ENCODE measurements at places on chromosomes 6 and 20.

- peak; percentile 21 for DNase-seq
Measured at GRCh38 chr20:53642196-53643030, 48.8 kb upstream of the ZNF217 start.

GRCh38 chr20:6746901-6747609, 20.4 kb upstream of the BMP2 start:
- DNase-seq, result no peak

DNA sequence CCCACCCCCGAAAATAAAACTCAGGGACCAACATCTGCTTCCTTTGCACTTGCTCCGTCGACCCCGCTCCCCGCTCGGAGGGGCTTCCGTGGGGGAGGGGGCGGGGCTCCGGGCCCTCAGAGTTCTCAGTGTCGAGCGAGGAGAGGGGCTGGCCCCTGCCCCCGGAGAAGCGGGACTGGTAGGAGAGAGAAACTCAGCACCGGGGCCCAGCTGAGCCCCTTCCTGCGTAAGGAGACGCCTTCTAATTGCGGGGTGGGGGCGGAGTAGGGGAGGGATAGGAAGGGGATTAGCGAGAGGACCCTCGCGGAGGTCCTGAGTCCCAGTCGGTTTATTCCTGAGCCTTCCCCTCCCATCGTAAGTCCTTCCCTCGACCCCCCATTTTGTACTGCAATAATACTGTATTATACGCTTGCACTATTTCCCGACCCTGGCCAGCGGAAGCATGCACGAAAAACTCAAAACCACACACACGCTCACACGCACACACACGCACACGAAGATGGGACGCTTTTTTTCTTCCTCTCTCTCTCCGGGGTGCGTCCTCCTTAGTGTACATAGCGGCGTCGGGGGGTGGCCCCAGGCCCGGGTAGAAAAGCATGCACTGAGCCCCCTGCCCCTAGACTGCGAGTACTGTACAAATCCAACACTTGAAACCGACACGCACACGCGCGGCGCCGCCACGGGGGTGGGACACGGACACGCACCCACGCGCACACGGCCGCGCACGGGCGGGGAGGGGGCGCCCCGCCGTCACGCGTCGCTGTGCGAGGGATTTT, 22.1 kb upstream of the SLC22A7 start:
- DNase-seq, result peak; percentile 61

DNA sequence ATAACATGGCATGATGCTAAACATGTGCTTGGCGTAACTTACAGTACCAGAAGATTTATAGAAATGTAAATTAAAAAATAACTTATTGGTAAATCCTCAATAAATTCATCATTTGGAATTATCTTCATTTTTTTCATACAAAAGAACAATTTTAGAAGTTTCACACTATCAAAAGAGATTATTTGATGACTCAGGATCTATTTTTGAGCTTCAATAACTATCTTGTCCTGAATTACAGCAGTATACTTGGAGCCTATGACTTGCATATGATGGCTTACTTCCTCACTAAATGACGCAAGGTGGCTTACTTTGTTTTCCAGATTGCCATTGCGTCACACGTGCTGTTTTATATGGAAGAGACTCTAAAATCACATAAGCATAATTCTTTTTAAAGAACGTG, 49.2 kb downstream of the KHDRBS2 start:
- DNase-seq, result no peak

DNA sequence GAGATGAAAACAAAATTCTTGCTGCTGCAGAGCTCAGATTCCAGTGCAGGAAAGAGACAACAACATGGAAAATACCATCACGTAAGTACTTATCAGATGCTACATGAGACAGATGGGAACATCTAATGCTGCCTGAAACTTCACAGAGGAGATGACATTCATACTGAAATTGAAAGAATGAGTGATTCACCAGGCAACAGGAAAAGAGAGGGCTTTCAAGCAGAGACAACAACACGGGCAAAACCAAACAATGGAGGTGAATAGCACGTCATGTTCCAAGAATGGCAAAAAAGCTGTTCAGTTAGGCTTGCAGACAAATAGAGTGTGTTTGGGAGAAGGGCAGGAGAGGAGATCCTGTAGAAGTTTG, 39.3 kb downstream of the GTF2H5 start:
- no peak for DNase-seq

DNA sequence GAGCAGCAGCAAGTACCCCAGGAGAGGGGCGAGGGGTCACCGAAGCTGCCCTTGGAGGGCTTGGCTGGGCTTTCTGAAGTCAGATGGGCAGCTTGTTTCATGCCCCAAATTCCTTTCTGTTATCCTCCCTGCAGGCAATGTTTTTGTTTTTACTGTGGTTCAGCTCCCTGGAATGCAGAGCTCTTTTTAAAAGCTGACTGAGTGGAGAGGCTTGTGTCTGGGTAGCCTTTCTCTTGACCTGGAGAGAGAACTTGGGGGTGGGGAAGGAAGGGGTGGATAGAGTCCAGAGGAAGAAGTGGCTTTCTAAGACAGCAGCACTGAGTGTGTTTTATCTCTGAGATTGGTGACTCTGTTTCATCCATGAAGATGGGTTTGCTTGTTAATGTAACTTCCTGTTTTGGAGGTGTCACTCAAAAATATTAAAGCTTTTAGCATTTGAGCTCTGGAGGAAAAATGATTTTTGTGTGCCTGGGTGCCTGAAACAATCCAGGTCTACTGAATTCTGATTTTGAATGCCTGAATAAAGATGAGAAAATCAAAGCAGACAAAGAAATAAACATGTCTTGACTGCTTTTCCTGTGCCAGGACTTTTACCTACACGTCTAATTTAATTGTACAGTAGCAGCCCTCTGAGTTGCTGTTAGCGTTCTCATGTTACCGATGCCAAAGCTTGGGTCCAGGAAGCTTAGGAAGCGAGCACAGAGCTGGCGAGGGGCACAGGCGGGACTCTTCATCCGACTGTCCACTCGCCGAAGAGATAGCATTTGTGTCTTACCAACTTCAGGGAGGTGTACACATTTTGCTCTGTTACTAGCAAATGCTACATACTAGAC, 78.2 kb upstream of the EEF1E1 start:
- no peak for DNase-seq

DNA sequence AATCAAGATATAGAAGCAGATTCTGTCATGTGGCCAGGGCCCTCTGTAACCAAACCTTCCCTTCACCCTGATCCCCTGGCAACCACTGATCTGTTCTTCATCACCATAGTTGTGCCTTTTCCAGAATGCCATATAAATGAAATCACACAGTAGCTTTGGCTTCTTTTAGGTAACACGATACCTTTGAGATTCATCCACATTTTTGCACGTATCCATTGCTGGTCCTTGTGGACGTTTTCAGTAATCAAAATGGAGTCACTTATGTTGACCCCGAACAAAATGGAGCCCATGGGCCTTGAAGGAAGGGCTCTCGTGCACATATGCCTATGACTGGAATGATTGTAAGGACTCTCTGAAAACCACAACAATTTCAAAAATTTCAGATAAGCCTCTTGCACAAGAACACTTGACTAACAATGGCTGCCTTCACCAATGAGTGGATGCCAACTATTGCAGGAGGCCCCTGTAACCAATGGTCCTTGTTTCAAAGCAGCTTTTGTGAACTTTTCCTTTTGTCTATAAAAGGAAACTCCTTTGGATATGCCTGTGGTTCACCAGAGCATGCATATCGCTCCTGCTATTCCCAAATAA, 84.3 kb upstream of the RALY start:
- DNase-seq, result no peak

DNA sequence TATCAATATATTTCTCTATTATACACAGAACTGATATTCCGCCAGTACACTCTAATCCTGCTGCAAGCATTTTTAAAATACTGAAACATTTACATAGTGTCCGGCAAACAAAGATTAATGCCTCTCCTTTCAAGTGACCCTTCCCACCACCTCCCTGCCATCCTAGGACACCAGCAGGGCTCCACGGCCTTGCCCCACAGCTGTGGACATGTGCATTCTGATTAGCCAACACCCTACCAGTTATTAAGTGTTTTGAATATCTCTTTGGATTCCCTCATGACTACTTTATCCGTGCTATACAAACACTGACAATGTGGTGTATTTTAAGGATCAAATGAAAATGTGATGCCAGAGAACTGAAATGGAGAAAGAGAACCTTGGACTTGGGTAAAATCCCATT, 615.1 kb downstream of the KIF16B start:
- DNase-seq, result no peak

DNA sequence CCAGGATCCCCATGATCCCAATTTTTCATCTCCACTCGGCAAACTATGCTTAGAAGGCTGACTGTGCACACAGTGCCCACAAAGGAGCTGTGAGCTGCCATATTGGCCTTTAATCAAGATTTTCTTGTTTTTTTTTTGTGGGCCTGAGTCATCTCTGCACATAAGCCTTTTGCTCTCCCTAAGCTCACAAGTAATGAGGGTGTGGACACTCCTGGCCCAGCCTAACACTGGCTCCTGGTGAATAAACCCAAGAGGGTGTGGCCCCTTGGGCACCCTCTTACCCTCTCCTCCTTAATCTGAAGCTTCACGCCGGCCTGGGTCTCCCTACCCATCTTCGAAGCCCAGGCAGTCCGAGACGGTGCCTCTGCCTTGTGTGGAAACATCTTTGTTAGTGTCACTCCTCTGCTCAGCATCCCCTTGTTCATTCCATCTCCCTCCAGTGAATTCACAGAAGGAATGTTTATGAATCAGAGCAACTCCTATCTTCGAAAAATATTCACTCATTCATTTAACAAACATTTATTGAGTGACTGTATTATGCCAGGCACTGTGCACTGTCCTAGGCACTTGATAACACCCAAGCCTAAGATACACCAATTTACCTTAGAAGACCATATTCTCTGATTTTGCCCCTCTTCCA, 22.2 kb upstream of the MRPS10 start:
- no peak for DNase-seq

DNA sequence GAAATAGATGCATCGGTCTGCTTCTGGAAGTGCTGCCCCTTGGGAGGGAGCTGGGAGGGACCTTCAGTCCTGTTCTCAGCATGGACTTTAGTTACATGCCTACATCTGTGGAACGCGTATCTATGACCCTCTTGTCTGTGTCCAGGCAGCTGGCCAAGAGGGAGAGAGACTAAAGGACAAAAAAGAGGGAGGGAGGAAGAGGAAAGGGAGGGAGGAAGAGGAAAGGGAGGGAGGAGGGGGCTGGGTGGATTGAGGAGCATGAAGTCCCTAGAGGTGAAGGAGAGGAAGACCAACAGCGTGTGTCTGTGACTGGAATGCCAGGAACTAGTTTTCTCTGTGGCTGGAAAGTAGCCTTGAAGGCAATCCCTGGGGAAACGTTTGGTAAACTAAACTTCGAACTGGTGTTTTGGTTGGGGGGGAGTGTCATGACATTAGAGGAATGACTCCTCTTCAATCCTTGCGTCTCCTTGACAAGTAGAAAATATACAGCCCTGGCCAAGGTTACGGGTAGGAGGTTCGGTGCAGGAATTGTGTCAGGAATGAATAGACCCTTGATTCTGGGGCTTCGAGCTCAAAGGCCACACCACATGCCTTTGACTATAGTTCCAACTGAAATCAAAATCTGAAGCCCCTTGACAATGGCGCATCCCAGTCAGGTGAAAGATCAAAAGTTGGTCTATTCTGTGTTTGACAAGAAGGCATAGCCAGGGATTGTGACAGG, 52.0 kb upstream of the PLEKHG1 start:
- DNase-seq, result no peak

DNA sequence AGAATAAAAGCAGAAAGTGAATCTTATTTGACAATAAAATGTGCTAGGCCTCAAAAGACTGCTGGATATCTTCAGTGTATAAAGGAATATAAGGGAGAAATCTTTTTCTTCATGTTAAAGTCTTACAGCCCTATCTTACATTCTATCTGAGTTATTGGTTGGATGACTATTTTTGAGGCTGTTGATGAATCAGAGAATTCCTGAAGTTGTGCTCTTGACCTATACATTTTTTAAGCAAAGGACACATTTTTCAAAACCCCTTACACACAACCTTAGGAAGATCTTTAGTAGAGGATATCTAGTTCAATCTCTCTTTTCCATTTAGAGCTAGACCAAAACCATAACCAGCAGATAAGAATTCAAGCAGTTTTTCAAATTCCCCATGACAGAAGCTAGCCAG, 10.9 kb upstream of the CGA start:
- no peak for DNase-seq

DNA sequence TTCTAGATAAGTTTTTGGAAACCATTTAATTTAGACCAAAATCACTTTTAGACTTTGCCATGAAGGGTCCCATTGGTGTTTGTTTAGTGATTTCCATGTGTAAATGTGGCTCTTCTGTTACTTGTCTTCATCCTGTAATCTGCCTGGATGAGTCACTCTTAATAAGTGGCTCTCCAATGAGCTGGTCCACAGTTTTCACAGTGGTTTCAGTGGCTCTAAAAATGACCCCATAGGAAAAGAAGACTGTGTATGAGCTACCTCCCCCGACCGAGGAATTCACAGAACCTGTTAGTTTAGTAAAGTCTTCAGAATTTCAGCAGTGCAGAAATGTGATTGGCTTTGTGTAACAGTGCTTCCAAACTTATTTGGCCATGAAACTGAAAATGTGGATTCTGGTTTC, 492.0 kb upstream of the MARCKS start:
- no peak for DNase-seq

DNA sequence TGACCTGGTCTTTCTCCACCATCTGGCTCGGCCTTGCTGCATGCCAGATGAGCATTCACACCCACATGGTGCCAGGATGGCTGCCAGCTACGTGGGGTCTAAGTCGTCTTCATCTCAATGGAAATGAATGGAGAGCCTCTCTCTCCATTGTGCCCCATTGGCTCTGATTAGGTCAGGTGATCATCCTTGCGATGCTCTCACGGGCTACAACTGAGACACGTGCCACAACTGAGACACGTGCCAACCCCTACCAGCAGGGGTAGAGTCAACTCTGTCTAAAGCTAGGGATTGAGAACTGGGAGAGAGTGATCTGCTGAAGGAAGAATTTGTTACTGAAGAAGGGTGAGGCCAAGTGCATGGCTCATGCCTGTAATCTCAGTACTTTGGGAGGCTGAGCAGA, 67.3 kb upstream of the RALY start:
- no peak for DNase-seq

- DNase-seq, result no peak
Measured at GRCh38 chr6:80091506-80091905, 15.0 kb upstream of the BCKDHB start.

DNA sequence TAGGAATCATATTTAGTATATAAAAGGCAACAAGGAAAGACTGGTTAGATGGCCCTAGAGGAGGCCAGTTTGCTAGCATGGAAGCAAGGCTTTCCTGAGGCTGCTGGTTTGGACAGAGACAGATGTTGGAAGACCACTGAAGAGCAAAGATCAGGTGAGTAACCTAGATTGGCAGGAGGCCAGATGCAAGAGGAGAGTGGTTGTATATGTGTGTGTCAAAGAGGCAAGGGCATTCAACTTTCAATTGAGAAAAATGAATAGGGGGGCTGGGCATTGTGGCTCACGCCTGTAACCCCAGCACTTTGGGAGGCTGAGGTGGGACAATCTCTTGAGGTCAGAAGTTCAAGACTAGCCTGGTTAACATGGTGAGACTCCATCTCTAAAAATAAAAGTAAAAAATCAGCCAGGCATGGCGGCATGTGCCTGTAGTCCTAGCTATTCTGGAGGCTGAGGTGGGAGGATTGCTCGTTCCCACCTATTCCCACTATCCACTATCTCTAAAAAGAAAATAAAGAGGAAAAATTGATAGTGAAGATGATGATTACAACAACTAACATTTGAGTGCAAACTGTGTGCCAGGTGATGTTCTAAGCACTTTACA, 79.8 kb downstream of the PRDM1 start:
- DNase-seq, result no peak

- DNase-seq, result no peak
Measured at GRCh38 chr6:15465212-15465611, 197.6 kb downstream of the DTNBP1 start.
